ENCODE measurements at places on chromosomes 11 and 22.

GRCh38 chr11:131760091-131761061 is 390.0 kb downstream of the NTM start:
- peak; percentile 19 for DNase-seq

DNA sequence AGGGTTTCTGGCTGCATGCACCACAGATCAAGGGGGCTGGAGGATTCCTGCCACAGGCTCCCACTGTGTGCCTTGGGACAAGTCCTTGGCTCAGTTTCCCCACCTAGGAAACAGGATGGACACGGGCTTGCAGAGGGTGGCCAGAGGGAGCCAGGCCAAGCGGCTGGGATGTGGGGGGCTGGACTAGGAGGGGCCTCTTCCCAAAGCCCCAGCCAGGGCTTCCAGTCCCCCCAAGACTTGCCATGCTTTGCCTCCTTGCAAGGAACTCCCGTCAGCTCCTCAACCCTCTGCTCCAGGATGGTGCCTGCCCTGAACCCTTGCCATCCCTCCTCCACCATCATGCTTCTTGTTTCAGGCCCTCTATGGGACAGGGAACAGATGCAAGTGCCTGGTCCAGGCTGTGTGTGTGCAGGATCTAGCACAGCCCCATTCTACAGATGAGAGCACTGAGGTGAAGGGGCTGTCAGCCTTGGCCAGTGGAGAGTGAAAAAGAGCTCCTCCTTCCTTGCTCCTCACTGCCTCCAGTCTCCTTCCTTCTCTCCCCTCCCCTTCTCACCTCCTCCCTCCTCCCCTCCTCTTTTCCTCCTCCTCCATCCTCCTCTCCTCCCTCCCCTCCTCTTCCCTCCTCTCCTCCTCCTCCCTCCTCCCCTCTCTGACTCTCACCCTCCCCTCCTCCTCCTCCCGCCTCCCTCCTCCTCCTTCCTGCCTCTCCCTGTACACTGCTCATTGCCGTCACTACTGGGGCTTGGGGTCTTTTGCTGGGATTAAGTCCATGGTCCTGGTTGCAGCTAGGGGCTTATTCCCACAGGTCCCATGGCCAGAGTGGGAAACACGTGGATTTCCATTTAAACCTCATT is 13.3 kb upstream of the FGF19 start:
- DNase-seq, result no peak

GRCh38 chr22:22506736-22507135 is 1.8 kb downstream of the ZNF280B start:
- no peak for DNase-seq

GRCh38 chr11:94181943-94182342 is 53.3 kb downstream of the PANX1 start:
- DNase-seq, result no peak

GRCh38 chr11:68036717-68037239 is 2.0 kb upstream of the TCIRG1 start:
- no peak for DNase-seq

DNA sequence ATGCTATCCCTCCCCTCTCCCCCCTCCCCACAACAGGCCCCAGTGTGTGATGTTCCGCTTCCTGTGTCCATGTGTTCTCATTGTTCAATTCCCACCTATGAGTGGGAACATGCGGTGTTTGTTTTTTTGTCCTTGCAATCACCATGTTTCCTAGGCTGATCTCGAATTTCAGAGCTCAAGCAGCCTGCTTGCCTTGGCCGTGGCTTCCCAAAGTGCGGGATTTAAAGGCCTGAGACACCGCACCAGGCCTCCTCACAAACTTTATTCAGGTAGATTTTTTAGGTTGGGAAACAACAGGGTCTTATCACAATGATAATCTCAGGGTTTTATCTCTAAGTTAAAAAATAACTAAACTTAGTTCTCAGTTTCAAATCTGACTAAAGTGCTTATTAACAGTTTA is 125.4 kb downstream of the LUZP2 start:
- DNase-seq, result no peak

DNA sequence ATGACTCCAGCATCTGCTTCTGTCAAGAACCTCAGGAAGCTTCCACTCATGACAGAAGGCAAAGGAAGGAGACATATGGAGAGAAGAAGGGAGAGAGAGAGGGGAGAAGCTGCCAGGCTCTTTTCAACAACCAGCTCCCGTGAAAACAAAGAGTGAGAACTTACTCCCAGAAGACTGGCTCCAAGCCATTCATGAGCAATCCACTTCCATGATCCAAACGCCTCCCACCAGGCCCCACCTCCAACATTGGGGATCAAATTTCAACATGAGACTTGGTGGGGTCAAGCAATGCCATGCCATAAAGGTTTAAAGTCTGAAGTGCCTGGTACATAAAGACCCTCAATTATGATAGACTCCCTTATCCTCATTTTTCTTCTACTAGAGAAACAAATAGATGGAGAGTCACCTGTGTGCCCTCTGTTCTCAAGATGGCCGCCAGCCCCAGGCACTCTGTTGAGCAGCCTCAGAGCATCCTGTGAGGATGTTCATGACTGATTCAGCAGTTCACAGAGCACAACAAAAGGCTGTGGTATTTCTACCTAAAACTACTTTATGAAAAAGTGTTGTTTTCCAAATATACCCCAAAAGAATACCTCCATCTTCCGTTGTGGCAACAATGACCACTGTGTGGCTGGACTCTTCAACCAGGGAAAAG is 69.0 kb upstream of the CRTAM start:
- DNase-seq, result no peak

DNA sequence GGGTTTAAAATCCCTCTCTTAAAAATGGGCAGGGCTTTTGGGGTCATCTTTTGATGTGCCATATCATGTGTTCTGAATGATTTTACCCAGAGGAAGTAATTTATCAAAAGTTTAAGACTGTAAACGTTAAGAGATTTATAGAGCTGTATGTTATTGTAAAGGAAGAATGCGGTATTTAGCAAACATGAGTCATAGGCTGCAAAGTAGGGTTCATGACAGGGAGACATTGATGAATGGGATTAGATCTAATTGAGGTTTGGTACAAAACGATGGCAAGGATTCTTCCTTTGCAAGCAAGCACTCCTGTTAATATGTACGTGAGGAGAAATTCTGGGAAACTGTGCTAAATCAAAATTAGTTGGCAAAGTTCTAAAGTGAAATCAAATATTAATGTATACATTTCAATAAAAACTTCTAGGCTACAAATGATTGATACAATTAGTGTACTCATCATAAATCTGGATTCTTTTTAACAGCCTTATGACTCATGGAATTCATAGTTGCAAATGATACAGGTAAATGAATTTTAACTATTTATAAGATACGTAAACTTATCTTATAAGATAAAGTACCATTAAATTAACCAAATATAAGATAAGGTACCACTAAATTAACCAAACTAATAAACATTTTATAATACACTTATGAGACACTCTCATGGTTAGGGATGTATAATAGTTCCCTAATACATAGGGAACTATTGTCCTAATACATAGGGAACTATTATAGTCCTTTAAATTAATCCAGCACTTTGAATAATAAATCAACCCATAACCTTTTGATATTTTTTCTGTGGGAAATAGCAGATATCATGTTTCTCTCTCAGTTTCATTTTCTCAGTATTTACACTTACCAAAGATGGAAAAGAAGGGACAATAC is 58.4 kb downstream of the KIF18A start:
- no peak for DNase-seq

- no peak for DNase-seq
Observed at GRCh38 chr22:39560127-39560526, 10.4 kb upstream of the CACNA1I start.

- no peak for DNase-seq
Observed at GRCh38 chr11:115191761-115192160, 312.5 kb downstream of the CADM1 start.

GRCh38 chr11:2205981-2206690 is 34.5 kb upstream of the TH start:
- no peak for DNase-seq

DNA sequence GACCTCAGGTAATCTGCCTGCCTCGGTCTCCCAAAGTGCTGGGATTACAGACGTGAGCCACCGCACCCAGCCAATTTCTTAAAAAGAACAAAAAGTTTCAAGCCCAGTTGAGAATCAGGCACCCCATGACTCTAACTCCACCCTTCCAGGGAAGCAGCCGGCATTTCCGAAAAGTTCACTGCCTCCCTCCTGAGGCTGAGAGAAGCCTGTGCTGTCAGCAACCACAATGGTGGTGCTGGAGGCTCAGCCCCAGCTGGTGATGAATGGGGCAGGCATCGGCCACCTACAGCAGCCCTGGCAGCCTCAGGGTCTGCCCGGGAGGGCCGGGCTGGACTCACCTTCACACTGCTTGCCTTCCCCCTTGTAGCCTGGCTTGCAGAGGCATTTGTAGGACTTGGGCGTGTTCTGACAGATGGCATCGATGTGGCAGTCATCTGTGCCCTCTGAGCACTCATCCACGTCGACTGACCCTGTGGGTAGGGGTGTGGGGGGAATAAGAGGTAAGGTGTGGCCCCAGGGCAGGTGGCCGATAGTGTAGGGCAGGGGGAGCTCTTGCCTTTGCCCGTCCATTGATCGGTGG is 4.3 kb downstream of the SCUBE1 start:
- DNase-seq, result no peak

- no peak for DNase-seq
Observed at GRCh38 chr11:126808836-126809235, 191.7 kb downstream of the KIRREL3 start.

DNA sequence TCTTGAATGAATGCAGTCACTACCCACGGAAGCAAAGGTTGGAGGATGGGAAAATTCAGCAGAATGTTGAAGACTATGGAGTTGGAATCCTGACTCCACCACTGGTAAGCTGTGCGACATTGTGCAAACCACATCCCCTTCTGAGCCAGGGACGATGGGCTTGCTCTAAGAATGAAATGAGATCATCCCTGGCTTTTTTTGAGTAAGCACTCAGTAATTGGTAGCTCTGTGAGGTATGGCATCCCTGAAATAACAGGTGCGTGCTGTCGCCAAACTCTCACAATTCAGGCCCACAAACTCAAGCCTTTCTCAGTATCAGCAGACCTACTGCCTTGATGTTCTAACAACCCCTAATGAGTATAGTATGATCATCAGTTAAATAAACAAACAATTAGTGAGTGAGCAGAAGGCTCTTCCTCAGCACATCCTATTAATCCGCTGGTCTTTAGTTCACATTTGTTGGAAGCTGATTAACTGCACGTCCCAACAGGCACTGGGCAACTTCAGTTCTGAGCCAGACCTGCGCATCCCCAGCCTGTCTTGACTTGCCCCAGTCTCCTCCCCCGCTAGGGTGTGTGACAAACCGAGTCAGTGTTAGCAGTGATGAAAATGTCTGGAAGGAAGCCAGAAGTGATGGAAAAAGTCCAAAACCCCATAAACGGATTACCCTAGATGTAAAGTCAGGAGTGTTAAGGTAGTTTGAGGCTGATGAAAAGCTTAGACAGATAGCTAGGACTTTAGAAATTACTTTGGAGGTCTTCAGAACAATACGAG is 235.5 kb downstream of the GRIK4 start:
- peak; percentile 97 for DNase-seq

- peak; percentile 65 for DNase-seq
Observed at GRCh38 chr11:33687733-33688479, 12.7 kb downstream of the C11orf91 start.

DNA sequence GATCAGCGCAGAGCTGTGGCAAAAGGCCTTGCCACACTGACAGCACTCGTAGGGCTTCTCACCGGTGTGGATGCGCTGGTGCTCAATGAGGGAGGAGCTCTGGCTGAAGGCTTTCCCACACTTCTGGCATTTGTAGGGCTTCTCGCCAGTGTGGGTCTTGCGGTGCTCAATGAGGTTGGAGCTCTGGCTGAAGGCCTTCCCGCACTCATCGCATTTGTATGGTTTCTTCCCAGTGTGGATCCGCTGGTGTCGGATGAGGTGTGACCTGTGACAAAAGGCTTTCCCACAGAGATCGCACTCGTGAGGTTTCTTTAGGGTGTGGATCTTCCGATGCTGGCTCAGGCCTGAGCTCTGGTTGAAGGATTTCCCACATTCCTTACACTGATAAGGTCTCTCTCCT is 6.9 kb downstream of the ZNF70 start:
- DNase-seq, result no peak

DNA sequence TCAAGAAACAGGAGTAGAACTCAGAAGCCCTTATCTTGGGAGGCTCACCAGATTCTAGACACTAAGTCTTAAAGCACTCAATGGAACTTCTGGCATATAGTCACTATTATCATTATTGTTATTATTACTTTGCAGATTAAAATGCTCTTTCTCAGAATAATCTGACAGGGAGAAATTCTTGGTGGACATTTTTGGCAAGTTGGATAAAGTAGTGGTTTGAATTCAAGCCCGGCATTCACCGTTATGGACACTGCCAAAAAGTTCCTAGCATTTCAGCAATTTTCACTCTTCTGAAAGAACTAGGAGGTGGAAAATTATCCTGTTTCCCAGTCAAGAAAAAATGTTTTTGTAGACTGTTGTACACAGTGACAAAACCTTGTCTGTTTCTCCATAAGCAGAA is 179.6 kb upstream of the ISX start:
- no peak for DNase-seq

- DNase-seq, result no peak
Observed at GRCh38 chr11:115926601-115927000, 422.4 kb upstream of the CADM1 start.

- DNase-seq, result no peak
Observed at GRCh38 chr11:35859301-35859700, 84.6 kb upstream of the LDLRAD3 start.

- no peak for DNase-seq
Observed at GRCh38 chr22:27655582-27656185, 145.9 kb downstream of the MN1 start.

GRCh38 chr22:48885271-48885918 is 942.3 kb downstream of the BRD1 start:
- DNase-seq, result no peak

GRCh38 chr11:131465746-131466145 is 95.3 kb downstream of the NTM start:
- DNase-seq, result peak; percentile 78

DNA sequence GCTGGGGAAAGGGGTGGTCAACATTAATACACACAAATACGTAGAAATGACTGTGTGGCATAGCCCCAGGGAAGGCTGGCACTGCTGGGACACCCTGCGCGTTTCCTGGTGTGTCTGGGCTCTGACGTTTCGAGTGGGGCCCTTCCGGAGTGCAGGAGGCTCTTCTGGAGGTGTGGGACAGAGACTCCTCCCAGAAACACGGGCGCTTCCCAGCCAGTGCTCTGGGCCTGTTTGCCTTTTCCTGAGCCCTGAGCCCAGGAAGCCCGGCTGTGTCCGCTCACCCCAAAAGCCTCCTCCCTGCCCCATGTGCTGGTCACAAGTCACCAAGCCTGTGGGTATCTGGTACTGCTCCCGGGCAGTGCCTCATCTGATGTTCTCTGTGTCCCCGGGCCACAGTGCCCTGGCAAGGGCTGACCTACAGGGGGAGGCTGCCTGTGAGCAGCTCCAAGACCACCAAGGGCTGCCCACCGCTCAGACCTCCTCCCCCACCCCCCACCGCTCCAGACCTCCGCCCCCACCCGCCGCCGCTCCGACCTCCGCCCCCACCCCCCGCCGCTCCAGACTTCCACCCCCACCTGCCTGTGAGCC is 1133.3 kb downstream of the BRD1 start:
- no peak for DNase-seq
